Activated T-helper 17 cell treated with anti-CD3 and anti-CD28 coated beads, Interleukin-2, amount 50 U/mL, for 72 hours (primary cell): ENCODE measurements at places on chromosomes 12 and 14. TPM values are rescaled to one million over a fixed set of nuclear protein-coding genes. Genes with fewer than 3 reads are reported as not detected.

- ATAC-seq, result no peak
Measured at GRCh38 chr12:122918827-122919226, 22.9 kb upstream of the VPS37B start.

DNA sequence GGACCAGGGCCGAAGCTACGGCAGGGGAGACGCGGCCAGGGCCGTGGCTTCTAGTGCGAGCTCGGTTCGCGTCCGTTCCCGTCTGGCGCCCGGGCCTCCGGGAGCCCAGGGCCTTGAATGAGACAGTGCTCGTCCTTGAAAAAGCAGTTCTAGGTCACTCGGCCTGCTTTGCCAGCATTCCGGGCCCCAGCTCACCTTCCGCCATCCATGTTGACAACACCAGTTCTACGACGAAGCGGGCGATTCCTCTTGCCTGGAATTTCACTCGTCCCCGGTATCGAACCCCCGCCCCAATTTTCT is 4.5 kb downstream of the OR10AD1 start:
- ATAC-seq, result peak; percentile 28

GRCh38 chr12:84763107-84763506 is 149.5 kb downstream of the SLC6A15 start:
- ATAC-seq, result no peak

GRCh38 chr14:22945642-22946041 is 11.2 kb downstream of the HAUS4 start:
- no peak for ATAC-seq

DNA sequence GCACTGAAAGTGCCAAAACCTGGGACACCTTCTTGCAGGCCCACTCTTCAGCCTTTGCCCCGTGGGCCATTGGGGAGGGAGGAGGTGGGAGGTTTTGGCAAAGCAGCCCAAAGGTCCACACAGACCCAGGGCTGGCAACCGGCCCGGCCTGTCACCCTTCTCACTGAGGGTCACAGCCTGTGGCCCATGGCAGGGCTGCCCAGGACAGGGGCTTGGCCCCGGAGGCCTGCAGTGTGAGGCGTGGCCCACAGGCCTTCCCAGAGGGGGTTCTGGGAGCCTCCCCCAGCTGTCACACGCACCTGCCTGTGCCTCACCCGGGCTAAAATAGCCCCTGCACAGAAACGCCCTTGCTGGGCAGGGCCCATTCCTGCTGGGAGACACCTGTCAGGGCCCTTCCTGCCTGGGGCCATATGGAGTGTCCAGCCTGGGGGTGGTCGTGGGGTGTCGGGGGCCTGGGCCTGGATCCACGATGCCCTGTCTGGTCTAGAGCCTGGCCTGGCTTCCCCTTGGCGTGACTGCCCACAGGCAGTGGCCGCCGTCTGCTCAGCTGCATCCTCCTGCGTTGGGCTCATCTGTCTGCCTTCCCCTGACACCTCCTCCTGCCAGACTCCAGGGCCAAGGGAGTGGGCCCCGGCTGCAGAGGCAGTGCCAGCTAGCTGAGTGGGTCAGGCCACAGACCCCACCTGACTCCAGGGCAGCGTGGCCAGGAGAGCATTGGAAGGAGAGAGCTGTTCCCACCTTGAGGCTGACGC is 19.2 kb downstream of the PACS2 start:
- ATAC-seq, result no peak

GRCh38 chr14:82052778-82053177 is 519.1 kb upstream of the SEL1L start:
- ATAC-seq, result no peak

- no peak for ATAC-seq
Measured at GRCh38 chr12:89278169-89278568, 74.1 kb downstream of the DUSP6 start.

TAS2R13 gene
- total RNA-seq, result 1.2 TPM

TMEM253 gene
- not detected for total RNA-seq

TMTC2 gene
- 5.8 TPM for total RNA-seq

MYH6 gene
- 0.71 TPM for total RNA-seq

GLIPR1L1 gene
- not detected for total RNA-seq
